ENCODE measurements at places on chromosomes 1 and 21. TPM values are rescaled to one million over a fixed set of nuclear protein-coding genes. Genes with fewer than 3 reads are reported as not detected.

Gene RPTN
- 0.25 TPM for total RNA-seq

Gene EDN2
- total RNA-seq: 9.3 TPM

Gene LCE1A
- total RNA-seq: not detected

Gene HTR1D
- not detected for total RNA-seq

Gene AMY1C
- total RNA-seq: not detected

Gene KRTAP8-1
- not detected for total RNA-seq

Gene FLG
- 1.5 TPM for total RNA-seq

Gene ZMYM1
- 12.5 TPM for total RNA-seq

Gene GIPC2
- 2.7 TPM for total RNA-seq

Gene SNRNP40
- total RNA-seq: 38.1 TPM

Gene ADAMTS1
- 241 TPM for total RNA-seq

Gene FAM163A
- 2.5 TPM for total RNA-seq

Gene HORMAD1
- 1.2 TPM for total RNA-seq

Gene AIRE
- 0.25 TPM for total RNA-seq

Gene ATP1A4
- not detected for total RNA-seq

Gene CDKN2C
- 22.8 TPM for total RNA-seq

Gene LRRIQ3
- not detected for total RNA-seq

Gene CGN
- total RNA-seq: 13.0 TPM

Gene CRNN
- 349 TPM for total RNA-seq

Gene LRRC41
- total RNA-seq: 58.4 TPM
